ENCODE measurements at places on chromosomes 13 and 19. TPM values are rescaled to one million over a fixed set of nuclear protein-coding genes. Genes with fewer than 3 reads are reported as not detected.

GRCh38 chr19:49188626-49189200, 31.1 kb downstream of the TRPM4 start:
- DNase-seq, result no peak

The GET3 gene
- 70.4 TPM for total RNA-seq

The CEACAM1 gene
- total RNA-seq, result 24.0 TPM

The IGLON5 gene
- total RNA-seq, result not detected

- DNase-seq, result no peak
These were observed 771.4 kb upstream of the MIR17HG start for GRCh38 chr13:90576067-90576466.

The STK24 gene
- 81.5 TPM for total RNA-seq

- no peak for DNase-seq
These were observed 32.4 kb downstream of the GPR42 start for GRCh38 chr19:35403116-35403760.

The COL5A3 gene
- 15.9 TPM for total RNA-seq

The TRAPPC5 gene
- 106 TPM for total RNA-seq

The CATSPERD gene
- total RNA-seq, result 2.7 TPM

- DNase-seq, result no peak
These were observed 11.5 kb upstream of the CLASRP start for GRCh38 chr19:45027371-45027770.

The LDLR gene
- 310 TPM for total RNA-seq

DNA sequence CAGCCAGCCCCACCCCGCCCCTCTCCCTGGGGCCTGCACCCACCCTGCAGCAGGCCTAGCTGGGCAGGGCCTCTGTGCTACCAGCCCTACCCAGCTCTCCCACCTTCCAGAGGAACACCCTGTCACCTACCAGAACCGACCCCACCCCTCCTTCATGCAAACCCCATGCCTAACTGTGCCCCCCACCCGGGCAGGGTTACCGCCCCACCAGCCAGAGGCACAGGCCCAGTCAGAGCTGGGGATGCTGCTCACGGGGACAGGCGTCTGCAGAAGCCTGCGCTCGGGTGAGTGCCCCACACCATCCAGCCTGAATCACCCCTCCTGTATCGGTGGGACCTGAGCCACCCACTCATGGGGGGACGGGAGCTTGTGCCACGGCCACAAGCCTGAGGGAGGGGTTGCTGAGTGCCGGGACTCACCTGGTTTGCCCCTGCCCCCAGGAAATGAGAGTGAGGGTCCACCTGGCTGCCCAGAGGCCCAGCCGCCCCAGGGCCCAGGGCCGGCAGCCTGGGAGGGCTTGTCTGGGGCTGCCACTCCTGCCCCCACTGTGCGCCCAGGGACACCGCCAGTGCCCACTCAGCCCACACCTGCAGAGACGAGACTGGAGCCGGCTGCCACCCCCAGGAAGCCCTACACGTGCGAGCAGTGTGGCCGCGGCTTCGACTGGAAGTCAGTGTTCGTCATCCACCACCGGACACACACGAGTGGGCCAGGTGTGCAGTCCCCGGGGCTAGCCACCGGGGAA, 3.8 kb downstream of the ZNF446 start:
- no peak for DNase-seq

DNA sequence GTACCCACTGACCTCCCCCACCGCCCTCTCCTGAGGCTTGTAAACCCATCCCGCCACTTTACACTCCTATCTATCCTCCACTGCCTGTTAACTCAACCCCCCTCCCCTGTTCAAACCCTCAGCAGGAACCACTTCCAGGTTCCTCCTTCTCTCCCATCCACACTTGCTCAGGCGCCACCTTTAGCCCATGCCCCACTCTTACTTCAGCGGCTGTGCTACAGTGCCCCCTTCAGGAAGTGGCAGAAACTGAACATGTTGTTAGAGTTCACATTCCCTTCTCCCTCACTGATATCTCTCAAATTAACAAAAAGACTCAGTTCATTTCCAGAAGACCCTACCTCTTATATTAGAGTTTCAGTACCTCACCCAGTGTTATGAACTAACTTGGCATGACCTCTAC, 49.4 kb downstream of the ZNF91 start:
- no peak for DNase-seq

The ZNF823 gene
- total RNA-seq, result 5.3 TPM

DNA sequence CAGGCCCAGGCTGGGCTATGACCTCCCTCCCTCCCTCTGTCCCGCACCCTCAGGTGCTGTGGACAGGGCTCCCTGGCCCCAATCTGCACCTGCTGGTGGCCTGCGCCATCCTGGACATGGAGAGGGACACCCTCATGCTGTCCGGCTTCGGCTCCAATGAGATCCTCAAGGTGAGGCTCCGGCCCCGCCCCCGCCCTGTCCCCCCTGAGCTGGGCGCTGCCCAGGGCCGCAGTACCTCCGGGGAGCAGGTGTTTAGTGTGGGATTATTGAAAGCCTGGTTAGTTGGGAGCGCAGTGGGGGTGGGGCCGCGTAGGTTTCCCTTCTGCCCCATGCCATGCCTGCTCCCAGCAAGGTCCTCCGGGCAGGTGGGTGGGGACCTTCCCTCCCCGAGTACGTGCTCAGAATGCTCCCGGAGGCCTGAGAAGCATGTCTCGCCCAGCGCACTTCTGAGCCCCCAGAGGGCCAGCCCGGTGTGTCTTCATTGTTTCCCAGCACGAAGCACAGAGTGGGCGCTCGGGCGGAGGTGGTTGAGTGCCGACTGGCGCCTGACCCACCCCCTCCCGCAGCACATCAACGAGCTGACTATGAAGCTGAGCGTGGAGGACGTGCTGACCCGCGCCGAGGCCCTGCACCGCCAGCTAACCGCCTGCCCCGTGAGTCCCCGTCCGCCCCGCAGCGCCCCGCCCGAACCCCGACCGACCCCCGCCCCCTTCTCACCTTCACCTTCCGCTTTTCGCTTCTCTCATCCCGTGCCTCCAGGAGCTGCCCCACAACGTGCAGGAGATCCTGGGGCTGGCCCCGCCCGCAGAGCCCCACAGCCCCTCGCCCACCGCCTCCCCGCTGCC, 8.8 kb downstream of the IL4I1 start:
- DNase-seq, result no peak

The MED29 gene
- 29.7 TPM for total RNA-seq

- peak; percentile 33 for DNase-seq
These were observed 661 bp downstream of the FREM2 start for GRCh38 chr13:38687246-38688229.

The TSKS gene
- not detected for total RNA-seq

GRCh38 chr19:34540811-34541557, 59.4 kb downstream of the WTIP start:
- DNase-seq, result no peak

GRCh38 chr13:83151308-83151660, 731.0 kb downstream of the SLITRK1 start:
- DNase-seq, result no peak

- DNase-seq, result no peak
These were observed 34.7 kb downstream of the COL4A1 start for GRCh38 chr13:110272227-110272626.

The NFKBIB gene
- total RNA-seq, result 19.7 TPM

- no peak for DNase-seq
These were observed 2357.8 kb upstream of the PCDH20 start for GRCh38 chr13:63773476-63773875.

DNA sequence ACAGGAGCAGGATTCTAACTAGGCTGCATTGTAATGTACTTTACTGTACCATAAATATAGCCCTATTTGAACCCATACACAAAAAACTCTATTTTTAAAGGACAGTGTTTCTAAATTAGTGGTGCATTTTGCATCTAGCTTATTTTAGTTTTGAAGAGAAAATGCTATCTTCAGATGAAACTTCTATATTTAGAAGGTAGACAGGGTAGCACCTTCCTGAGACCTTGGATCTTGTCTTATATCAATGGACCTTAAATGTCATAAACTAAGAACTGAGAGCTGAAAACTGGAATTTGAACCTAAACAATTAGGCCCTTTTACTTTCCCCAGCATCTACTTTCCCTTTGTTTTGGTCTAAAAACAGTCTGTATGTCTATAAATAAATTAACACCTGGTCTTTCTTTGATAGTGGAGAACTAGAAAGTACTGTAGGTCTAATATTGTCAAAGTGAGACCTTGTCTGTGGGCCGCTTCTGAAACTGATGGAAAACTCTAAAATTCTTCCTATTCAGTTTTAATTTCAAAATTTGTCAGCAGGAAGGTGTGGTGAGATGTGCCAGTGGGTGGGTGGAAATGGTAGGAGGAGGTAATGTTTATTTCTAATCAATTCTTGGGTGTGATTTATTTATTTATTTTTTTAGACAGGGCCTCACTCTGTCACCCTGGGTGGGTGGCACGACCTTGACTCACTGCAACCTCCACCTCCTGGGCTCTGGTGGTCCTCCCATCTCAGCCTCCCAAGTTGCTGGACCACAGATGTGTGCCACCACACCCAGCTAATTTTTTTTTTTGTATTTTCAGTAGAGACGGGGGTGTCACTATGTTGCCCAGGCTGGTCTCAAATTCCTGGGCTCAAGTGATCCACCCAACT, 10.1 kb downstream of the COG3 start:
- DNase-seq, result no peak

DNA sequence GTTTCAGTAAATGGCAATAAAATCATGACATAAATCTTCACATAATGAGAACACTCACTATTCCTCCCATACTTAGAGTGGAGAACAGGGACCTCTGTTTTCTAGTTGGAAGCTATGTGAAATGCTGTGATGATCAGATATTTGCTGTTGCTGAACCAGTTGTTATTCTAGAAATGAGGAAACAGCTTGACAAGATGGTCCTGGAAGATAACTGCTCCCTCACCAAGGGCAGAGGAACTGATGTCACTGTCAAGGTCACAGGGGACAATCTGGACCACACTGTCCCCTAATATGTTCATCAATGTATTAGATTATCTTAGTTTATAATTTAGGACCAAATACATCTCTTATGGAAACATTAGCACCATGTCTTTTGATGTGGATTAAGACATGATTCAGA, 1173.3 kb downstream of the PCDH17 start:
- DNase-seq, result no peak

DNA sequence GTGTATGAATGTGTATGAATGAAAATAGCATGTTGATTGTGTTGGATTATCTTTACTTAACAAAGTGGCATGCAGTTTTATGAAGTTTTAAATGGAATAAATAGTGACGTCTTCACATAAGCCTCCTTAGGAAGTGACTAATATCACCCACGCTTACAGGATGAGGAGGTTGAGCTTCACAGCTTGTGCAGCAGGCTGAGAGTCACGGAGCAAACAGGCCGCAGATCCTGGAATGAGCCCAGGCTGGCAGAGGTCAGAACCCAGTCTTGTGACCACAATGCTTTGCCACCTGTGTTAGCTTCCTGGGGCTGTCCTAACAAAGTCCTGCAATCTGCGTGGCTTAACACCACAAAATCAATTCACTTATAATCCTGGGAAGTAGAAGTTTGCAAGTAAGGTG, 20.8 kb downstream of the LAIR2 start:
- DNase-seq, result no peak

The FGF21 gene
- total RNA-seq, result not detected

DNA sequence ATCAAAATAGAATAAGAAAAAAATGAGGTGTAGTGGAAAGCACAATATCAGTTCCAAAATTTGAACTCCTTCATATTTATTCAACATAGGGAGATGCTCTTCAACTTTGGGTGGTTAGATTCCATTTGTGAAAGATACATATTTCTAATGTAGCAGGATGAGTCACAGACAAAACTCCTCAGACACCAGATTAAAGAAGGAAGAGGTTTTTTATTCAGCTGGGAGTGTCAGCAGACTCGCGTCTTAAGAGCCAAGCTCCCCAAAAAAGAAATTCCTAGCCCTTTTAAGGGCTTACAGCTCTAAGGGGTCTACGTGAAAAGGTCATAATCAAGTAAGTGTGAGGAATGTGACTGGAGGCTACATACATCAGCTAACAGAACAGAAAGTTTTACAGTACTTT, 6.8 kb upstream of the ZNF765 start:
- DNase-seq, result no peak

The ADGRE3 gene
- total RNA-seq, result 0.50 TPM

DNA sequence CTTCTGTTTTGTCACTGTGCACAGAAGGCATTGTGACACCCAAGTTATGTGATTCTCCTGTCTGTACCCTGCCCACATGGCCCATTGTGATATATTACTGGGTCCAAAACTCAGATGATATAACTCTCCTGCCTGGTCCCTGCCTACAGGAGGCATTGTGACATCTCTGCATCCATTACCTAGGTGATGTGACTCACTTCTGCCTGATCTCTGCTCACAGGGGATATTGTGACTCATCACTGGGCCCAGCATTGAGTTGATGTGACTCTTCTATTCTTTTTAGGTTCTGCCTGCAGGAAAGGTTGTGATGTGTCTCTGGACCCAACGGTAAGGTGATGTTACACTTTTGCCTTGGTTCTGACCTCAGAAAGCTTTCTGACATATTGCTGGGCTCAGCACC, 67.9 kb upstream of the ZNF724 start:
- DNase-seq, result no peak

Measured in left lung (tissue), 14 donors.